T1000 (cell line): ENCODE measurements at places on chromosomes 12 and 14.
A peak's percentile ranks its signal among the peaks of the same experiment; 100 is the strongest.

GRCh38 chr12:21379218-21379617, 6.5 kb downstream of the IAPP start:
- no peak for DNase-seq

- DNase-seq = no peak
Measured at GRCh38 chr14:90610346-90611040, 205.7 kb downstream of the TTC7B start.

- DNase-seq = no peak
Measured at GRCh38 chr14:34007902-34008301, 57.0 kb upstream of the EGLN3 start.

DNA sequence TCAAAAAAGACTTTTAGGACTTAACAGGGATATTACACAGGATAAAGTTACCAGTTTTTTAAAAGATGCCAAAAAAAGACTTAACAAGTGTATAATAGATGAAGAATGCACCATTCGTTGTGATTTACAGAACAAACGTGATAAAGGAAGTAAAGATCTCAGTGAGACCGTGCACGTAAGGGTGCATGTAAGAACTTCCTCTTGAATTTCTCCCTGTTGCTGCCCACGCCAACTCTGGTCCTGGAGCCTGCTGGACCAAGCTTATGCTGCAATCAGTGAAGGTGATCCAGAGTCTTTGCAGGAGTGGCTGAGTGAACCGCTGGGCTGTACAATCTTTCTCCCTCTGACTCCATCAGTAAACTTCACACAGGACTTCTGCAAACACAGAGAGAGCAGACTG, 593.7 kb downstream of the TMEM121 start:
- DNase-seq = no peak

GRCh38 chr12:95184121-95184520, 33.1 kb downstream of the FGD6 start:
- DNase-seq = no peak

DNA sequence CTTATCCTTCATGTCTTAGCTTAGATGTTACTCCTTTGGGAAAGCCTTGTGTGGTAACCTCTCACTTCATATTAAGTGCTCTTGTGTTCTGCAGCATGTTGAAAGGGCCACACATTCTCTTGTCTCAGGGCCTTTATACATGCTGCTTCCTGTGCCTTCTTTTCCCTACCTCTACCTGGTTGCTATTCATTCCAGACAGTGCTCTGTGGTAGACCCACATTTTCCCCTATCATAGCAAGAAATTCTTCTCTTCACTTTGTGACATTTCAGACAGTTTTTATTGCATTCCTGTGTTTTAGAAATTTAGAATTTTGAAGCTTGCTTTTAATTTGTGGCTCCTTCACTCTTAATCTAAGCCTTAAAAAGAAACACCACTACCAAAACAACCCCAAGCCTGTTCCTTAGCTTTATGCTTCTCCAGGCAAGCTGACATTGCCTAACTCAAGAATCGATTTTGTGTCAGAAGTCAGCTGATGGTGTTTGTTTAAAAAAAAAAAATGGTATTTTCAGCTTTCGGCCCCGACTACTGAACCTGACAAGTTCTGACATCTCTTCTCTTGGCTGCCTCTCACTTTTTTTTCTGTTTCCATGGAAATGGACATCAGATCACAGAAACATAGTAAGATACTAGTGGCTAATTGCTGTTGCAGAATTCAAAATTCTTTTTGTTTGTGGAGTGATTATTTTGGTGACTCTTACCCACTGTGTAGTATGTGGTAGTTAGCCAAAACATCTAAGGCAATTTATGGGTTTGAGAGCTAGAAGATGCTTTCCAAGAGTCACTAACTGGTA, 156.3 kb downstream of the NUBPL start:
- DNase-seq = no peak

- DNase-seq = no peak
Measured at GRCh38 chr14:63193236-63193635, 11.0 kb upstream of the RHOJ start.

- no peak for DNase-seq
Measured at GRCh38 chr12:49779581-49779980, 38.2 kb downstream of the TMBIM6 start.

- no peak for DNase-seq
Measured at GRCh38 chr12:67039995-67040860, 228.9 kb upstream of the CAND1 start.

DNA sequence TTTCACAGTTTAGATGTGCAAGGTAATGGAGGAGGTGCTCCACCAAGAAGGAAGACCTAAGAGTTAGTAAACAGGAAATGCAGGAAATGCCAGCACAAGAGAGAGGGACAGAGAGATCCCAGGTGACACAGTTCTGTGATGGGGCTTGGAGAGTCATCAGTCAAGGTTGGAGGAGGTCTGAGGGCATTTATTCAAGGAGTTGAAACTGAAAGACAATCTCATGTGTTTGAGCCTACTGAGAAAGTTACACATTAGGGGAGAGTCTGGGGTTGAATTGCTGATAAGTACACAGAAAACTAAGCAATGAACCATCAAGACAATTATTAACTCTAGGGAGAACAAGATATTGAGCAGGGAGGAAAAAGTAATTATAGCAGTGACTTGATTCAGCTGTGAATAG, 138.5 kb downstream of the ANO6 start:
- no peak for DNase-seq

- no peak for DNase-seq
Measured at GRCh38 chr14:77186911-77187648, 5.5 kb downstream of the TMEM63C start.

DNA sequence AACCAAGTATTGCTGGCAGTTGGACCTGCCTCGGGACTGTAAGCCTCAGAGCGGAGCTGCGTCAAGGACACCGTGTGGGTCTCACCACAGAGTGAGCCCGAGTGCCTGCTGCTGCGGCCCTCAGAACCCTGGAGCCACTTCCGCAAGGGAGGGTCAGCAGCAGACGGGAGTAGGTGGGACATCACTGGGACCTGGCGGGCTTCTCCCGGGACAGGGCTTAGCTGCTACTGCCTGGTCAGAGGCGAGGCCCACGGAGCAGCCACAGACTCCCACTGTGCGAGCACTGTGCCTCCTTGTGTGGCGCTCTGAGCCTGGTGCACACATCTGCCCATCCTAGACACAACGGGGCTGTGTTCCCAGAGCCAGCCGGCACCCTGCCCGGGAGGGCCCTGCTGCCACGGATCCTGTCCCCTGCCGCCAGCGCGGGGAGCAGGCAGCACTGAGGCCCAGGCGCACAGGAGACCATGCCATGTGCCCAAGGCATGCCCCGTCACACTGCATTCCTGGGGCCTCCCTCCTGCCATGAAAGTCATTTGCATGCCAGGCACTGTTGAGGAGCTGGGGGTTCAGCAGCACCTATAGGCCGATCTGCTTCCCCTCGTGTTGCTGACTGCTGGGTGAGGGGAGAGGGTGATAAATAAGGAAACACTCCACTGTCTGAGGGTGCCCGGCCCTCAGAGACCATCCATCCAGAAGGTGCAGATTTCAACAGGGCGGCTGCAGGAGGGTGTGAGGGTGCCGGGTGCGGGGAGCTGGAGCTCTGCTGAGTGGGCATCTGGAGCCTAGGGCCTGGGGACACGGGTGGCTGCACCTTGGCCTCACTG, 10.0 kb downstream of the HIP1R start:
- no peak for DNase-seq

GRCh38 chr12:10122689-10123088, 7.3 kb downstream of the CLEC7A start:
- DNase-seq = no peak

DNA sequence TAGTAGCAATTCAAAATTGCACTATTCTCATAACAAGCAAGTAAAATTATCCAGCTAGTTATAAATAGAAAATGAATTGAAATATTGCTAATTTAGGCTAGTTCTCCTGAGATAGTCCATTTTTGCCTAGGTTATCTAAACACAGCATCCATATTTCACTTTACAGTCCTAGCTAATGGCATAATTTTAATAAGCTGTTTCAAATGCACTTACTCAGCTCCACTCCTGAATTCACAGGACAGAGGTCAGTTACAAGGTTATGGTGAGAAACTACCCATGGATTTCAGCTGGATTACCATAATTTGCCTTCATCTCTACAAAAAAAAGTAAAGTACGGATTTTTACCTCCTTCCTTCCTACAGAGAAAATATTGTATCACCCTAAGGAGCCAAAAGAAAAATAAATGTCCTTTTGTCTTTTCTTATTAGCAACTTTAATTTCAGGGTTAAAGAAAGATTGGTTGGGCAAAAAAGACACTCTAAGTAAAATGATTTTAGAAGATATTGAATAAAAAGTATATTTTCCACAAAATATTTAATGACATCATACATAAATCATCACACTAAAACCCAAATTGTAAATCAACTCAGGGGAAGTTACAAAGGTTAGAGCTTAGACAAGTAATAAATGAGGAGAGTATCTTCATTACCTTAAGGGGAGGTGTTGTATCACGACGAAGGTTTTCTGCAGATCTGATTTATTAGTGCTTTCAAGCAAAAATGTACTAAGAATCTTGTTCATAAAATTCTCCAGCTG, 377.4 kb downstream of the C12orf50 start:
- DNase-seq = no peak

- DNase-seq = peak; percentile 43
Measured at GRCh38 chr12:2624543-2625288, 170.1 kb upstream of the FKBP4 start.

- no peak for DNase-seq
Measured at GRCh38 chr14:24892497-24893051, 157.4 kb downstream of the STXBP6 start.

GRCh38 chr14:94077111-94077821, 3.7 kb downstream of the DDX24 start:
- DNase-seq = no peak
